ENCODE measurements at places on chromosomes 13 and 19. TPM values are rescaled to one million over a fixed set of nuclear protein-coding genes. Genes with fewer than 3 reads are reported as not detected.

CDC42EP5 gene
- 14.7 TPM for total RNA-seq

KLK11 gene
- total RNA-seq: not detected

ADGRE3 gene
- total RNA-seq: not detected

SIGLEC5 gene
- not detected for total RNA-seq

TMEM91 gene
- total RNA-seq: 9.7 TPM

ATP8A2 gene
- total RNA-seq: 0.26 TPM

APOC4 gene
- not detected for total RNA-seq

NLRP9 gene
- not detected for total RNA-seq

CEACAM7 gene
- total RNA-seq: not detected

Data from fibroblast of lung (primary cell).